ENCODE measurements at places on chromosomes 3 and 15.

- no peak for DNase-seq
Observed at GRCh38 chr3:150069154-150069527, 98.4 kb upstream of the PFN2 start.

DNA sequence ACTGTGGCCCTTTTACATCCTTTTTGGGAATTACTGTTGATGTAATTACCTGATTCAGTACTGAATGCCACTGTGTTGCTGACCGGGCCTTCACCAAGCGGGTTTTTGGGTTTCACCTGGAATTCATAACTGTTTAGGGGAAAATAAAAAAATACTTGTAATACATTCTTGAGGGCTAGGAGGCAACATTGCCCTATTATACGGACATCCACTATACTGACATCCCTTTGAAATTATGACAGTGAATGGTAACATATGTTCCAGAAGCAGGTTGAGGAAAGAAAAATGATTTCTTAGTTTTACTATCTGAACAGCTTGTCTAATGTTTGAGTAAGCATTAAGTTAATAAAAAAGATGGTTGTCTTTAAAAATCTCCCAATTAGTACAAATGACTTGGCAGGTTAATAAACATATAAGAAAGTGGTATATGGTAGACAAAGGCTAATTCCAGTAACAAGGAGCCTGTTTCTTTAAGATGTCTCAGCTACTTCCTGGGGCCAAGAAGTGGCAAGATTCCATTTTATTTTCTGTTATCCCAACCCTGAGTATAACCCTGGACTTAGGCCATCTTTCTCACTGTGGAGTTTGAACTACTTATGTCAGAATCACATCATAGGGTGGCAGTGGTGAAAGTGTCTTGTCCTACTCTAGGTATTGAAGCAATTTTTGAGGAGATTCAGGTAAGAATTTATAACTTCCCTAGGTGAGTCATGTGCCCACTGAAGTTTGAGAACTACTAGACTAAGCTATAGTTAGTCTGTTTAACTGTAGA, 45.5 kb downstream of the TFG start:
- DNase-seq, result no peak

DNA sequence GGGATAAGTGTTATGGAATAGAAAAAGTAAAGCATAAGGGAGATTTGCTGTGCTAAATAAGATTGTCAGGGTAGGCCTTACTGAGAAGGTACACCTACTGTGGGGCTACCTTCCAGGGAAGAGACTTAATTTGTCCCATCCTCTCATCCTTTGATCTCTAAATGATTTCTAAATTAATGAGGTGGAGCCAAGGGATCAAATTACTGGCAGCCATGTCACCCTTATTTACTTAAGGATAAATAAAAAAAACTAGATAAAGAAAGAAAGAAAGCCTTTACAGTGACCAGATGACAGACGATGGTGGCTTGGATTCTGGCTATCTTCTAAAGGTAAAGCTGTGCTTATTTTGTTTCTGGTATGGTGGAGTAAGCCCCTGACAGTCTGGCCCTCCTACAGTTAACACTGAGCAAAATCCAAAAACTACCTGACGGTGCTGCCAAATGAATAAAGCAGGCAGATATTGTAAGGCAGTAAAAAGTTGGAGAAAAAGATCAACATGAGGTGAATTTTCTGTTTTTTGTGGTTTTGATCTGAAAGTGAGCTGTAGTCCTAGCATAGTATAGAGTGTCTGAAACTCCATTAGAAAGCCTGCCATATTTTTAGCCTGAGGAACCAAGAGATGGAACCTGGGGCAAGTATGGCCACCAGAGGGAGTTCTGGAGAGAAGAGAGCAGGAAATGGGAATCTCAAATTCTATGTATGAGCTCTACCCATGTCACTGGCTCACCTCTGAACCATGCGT, 285.1 kb upstream of the MANF start:
- no peak for DNase-seq

- DNase-seq, result no peak
Observed at GRCh38 chr15:69736161-69736560, 283.5 kb downstream of the RPLP1 start.

GRCh38 chr3:179542375-179542774, 20.4 kb upstream of the ACTL6A start:
- DNase-seq, result no peak

- DNase-seq, result no peak
Observed at GRCh38 chr15:62426387-62426956, 261.4 kb upstream of the C2CD4B start.

Data from GOT3 (cell line).